ENCODE measurements at places on chromosomes 6 and 20.

DNA sequence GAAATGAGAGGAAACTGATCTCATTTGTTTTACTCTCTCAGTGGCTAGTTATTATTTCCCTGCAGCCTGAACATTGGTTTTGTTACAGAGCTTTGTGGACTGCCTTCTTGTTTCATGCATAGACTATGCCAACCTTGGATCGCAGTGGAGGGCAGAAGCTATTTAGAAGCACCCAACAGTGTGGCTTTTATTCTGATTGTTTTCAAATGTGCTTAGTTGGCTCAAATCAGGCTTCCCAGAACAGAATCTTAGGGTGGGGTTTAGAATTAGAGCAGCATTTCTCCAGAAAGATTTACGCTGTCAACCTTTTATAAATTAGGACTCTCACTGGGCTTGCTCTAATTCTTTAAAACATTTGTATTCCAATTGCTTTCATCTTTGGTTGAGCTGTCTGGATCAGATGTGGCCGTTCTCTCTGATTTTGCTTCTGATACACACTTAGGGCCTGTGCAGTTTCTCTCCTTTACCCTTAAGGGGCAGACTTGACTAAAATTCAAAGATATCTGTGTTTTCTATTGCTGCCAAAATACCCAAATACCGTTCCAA lies 210.3 kb downstream of the BCKDHB start:
- no peak for DNase-seq

DNA sequence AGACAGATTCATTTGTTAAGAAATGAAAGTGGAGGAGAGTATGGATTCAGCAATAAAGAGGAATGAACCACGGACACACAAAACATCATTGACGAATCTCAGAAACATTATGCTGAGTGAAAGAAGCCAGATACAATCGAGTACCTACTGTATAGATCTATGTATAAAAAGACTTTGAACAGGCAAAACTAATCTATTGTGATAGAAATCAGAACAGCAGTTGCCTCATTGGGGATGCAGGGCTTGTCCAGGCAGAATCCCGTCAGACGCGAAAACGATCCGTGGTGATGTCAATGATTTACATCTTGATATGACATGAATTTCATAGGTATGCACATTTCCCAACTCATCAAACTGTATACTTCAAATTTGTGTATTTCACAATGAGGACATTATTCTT lies 265.2 kb downstream of the CBLN4 start:
- no peak for DNase-seq

GRCh38 chr6:166633732-166634535 lies 6.9 kb upstream of the RPS6KA2 start:
- peak; percentile 60 for DNase-seq

- DNase-seq = no peak
Observed at GRCh38 chr6:45952168-45952529, 63.5 kb downstream of the CLIC5 start.

DNA sequence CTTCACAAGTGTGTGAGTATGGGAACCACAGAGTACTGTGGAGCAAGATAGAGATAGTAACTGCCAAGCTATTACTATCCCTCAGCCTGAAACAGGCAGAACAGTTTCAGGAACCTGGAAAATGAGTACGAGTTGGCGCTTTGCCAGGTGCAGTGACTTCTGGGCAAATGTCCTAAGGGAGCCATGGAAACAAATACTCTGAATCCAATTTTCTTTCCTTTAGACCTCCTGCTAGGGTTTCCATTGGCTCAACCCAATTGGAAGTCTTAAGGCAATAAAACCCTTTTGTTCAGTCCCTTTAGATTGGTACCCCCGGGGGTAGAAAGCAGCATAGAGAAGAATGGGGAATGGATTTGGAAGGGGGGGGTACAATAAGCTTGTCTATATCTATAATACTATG lies 205.0 kb upstream of the EPHA7 start:
- no peak for DNase-seq

DNA sequence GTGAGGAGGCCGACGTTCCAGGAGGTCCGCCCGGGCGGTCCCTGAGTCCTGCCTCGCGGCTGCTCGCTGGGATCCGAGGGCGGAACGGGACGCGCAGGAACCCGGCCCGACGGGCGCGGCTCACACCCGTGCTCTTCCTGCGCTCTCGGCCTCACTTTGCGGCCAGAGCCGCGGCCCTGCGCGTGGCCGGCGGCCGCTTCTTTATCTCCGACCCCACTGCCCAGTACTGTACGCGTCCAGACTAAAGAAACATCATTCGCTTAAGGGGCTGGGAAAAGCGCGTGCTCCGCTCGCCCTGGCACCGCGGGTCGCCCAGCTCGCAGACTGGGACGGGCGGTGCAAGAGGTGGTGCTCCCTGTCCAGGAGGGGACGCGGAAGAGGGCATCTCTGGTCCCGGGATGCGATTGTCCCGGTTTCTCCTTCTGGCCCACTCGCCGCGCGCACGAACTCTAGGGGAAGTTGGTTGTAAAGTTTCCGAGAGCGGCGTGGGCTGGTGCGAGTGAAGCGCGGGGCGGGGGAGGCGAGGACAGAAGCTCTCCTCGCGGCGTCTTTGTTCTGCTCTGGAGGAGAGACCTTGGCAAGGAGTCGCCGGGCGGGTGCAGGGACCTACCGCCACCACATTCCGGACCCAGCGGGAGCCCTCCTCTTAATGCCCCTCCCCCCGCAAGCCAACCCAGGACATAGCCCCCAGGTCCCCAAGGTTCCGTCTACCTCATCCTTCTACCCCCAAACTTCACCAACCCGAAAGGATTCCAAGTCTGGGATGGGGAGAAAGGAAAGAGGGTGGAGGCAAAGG lies 71.0 kb downstream of the SOX4 start:
- DNase-seq = no peak

DNA sequence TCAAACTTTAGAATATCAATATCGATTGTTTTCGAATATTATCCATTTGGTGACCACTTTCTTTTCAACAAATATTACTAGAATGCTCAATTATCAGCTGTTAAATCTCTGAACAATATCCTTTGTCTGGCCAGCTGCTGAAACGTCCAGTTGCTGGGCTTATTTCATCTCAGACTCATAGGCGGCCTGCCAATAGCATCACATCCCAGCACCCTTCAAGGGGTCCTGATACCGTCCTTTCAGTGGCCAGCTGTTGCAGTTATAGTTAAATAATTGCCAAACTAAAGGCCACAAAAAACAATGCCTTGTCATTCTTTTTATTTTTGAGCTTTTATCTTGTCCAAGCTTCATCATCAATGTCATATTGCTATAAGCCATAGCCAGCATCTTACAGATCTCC lies 1006.8 kb upstream of the MANEA start:
- DNase-seq = peak; percentile 1

- DNase-seq = no peak
Observed at GRCh38 chr6:82588859-82589412, 225.3 kb downstream of the TPBG start.

- DNase-seq = no peak
Observed at GRCh38 chr6:1461207-1461606, 71.8 kb downstream of the FOXF2 start.

- DNase-seq = no peak
Observed at GRCh38 chr6:372336-372911, 19.1 kb upstream of the IRF4 start.

GRCh38 chr6:44655412-44656342 lies 268.2 kb downstream of the CDC5L start:
- DNase-seq = peak; percentile 29

GRCh38 chr6:157611406-157611805 lies 211.6 kb upstream of the SNX9 start:
- DNase-seq = no peak

DNA sequence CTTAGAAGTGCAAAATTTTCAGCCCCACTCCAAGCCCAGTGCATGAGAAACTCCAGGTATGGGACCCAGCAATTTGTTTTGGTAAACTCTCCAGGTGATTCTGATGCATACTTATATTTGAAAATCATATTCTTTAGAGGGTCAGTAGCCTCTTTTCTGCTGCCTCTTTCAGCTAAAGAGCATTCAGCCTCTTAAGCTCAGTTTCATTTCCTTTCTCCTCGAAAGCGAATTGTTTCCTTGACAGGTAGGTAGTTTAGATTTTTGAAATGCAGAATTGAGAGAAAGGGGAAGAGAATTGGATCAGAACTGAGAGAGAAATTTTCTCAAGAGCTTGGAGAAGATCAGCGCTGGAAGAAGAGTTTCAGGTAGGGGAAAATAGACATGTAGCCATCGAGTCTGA lies 995.8 kb upstream of the FLRT3 start:
- DNase-seq = no peak

GRCh38 chr6:109738255-109738654 lies 47.2 kb downstream of the FIG4 start:
- DNase-seq = no peak

DNA sequence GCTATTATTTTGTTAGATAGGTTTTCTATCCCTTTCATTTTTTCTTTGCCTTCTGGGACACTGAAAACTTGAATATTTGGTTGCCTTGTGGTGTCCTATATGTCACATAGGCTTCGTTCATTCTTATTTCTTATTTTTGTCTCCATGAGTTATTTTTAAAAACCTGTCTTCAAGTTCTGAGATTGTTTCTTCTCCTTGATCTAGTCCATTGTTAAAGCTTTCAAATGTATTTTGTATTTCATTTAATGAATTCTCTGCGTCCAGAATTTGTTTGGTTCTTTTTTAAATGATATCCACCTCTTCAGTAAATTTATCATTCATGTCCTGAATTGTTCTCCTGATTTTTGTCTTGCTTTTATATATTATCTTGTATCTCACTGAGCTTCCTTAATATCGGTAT lies 243.2 kb upstream of the BMP2 start:
- DNase-seq = no peak

- no peak for DNase-seq
Observed at GRCh38 chr20:17364681-17365080, 137.8 kb downstream of the PCSK2 start.

DNA sequence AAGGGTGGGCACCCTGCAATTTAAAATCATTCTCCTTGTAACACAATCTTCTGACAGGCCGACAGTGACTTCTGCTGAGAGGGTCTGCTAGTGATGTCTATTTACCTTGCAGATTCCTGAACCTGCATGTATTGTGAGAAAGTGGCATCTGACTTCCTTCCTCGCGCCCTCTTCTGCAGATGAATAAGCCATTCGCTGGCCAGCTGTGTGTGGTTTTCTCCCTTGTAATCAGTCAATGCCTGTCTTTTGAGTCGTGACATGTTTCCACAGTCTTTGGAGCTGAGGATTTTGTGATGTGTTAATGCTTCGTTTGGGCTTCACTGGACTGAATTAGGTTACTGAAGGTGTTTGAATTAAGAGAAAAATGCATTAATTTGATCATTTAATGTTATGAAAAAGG lies 125.3 kb downstream of the GRM1 start:
- DNase-seq = no peak

GRCh38 chr6:23659125-23659524 lies 466.9 kb upstream of the NRSN1 start:
- DNase-seq = peak; percentile 54

- no peak for DNase-seq
Observed at GRCh38 chr6:98454809-98455322, 379.5 kb upstream of the POU3F2 start.

GRCh38 chr6:44341095-44341890 lies 1.2 kb upstream of the SPATS1 start:
- DNase-seq = no peak

- no peak for DNase-seq
Observed at GRCh38 chr6:107314531-107314939, 144.8 kb downstream of the PDSS2 start.

DNA sequence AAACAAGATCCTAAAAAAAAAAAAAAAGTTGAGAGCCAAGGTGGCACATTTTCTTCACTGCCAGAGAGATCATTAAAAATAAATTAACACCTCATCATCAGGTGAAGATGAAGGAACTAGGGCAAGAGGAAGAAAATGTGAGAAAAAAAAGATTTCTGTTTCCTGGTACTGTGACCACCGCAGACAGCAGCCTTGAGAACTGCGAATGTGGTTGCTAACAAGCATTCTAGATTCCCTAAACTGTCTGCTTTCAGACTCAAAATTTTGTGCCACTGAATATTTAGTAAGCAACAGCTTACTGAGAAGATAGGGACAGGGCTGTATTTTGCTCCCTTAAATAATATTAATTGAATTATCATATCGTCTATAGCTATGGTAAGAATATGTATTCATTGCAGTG lies 24.1 kb upstream of the MBOAT1 start:
- no peak for DNase-seq

GRCh38 chr6:157762636-157763035 lies 60.4 kb upstream of the SNX9 start:
- DNase-seq = no peak

DNA sequence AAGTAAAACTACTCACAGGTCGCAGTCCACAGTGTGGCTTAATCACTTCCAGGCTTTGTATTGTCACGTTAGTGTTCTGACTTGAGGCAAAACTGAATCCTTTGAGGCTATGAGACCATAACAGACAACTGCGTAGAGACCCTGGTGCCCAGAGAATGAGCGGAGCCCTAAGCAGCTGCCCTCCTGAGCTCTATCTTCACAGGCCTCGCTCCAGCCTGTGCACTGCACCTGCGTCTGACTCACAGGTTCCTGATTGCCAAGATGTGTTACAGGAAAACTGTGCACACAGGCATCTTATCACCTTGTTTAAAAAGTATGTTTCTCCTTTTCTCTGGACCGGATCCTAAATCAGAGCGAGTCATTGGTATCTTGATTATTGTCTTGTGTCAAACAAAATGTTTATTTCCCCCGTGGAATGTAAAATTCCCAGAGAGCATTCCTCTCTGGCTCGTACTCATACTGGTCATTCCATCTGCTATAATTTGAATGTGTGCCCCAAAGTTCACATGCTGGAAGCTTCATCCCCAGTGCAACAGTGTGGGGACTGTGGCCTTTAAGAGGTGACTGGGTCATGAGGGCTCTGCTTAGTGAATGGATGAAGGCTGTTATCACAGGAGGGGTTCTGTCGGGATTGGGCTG lies 25.7 kb downstream of the PRR18 start:
- no peak for DNase-seq

DNA sequence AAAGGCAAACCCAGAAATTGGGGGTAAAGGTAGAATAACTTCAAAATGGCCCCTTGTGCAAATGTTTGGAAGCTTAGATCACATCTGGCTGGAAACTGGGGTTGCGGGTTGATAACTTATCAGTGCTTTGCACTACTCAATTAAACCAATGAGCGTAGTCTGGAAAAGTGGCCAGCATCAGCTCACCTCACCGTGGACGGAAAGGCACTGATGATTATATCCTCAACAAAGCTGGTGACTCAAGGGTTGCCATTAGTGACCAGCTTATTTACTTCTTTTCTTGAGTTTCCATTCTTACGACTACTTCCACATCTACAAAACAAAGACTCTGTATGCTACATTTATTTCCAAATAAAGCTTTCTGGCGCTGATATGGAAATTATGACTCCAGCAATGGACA lies 198.5 kb upstream of the HEY2 start:
- DNase-seq = no peak

- DNase-seq = no peak
Observed at GRCh38 chr6:135519348-135519747, 21.8 kb upstream of the AHI1 start.

DNA sequence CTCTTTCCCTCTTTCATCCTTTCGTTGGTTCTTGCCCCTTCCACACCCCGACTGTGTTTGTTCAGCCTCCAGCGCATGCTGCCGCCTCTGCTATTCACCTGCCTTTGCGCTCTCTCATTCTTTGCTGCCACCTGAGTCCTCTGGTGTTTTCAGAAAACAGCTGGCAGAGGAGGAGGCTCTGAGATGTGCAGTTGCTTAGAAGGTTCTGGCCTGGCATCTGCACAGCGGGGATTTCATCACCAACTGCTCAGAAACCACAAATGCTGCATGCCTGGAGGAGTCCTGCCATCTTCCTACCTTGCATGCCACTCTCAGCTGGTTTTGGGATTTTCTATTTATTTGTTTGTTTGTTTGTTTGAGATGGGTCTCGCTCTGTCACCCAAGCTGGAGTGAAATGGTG lies 39.2 kb upstream of the CLDN20 start:
- no peak for DNase-seq

GRCh38 chr20:40370800-40371199 lies 318.2 kb downstream of the MAFB start:
- DNase-seq = no peak
